ENCODE measurements at places on chromosomes 3 and 15. TPM values are rescaled to one million over a fixed set of nuclear protein-coding genes. Genes with fewer than 3 reads are reported as not detected.

Gene CCR4
- not detected for total RNA-seq

Gene KBTBD13
- not detected for total RNA-seq

Gene THRB
- 0.83 TPM for total RNA-seq

Gene CACNA2D2
- total RNA-seq = 0.15 TPM

Gene PLCB2
- total RNA-seq = 0.55 TPM

Gene PARP15
- not detected for total RNA-seq

Gene MYO5C
- 4.6 TPM for total RNA-seq

Gene PLA2G4F
- not detected for total RNA-seq

Gene NAA50
- 102 TPM for total RNA-seq

Gene LINGO1
- total RNA-seq = 8.1 TPM

Gene CELSR3
- 5.7 TPM for total RNA-seq

Gene ROBO1
- 11.9 TPM for total RNA-seq

Gene ASB14
- total RNA-seq = not detected

Gene PLS1
- total RNA-seq = 12.2 TPM

Gene SLCO3A1
- 26.9 TPM for total RNA-seq

Gene CCR9
- not detected for total RNA-seq

Gene COL6A5
- not detected for total RNA-seq

Gene MASP1
- not detected for total RNA-seq

Gene C3orf33
- total RNA-seq = 7.5 TPM

Gene C3orf85
- total RNA-seq = not detected

Gene DNAJC19
- 17.9 TPM for total RNA-seq

Gene ITGA11
- 4.5 TPM for total RNA-seq

Gene DAZL
- not detected for total RNA-seq

Gene IL5RA
- not detected for total RNA-seq

Gene PGBD4
- 1.8 TPM for total RNA-seq

Gene CACNA2D3
- total RNA-seq = 0.07 TPM

Gene DET1
- 4.7 TPM for total RNA-seq

Gene FANCD2OS
- total RNA-seq = not detected

Gene C15orf39
- 32.8 TPM for total RNA-seq

Gene CCR2
- not detected for total RNA-seq

Gene SYNM
- total RNA-seq = 41.3 TPM

Data from A549 treated with ZK216348 at 1 μM for 4 hours (cell line).